ENCODE measurements at places on chromosomes 16 and 17.

- no peak for DNase-seq
Measured at GRCh38 chr17:75723171-75723930, 2.1 kb downstream of the ITGB4 start.

DNA sequence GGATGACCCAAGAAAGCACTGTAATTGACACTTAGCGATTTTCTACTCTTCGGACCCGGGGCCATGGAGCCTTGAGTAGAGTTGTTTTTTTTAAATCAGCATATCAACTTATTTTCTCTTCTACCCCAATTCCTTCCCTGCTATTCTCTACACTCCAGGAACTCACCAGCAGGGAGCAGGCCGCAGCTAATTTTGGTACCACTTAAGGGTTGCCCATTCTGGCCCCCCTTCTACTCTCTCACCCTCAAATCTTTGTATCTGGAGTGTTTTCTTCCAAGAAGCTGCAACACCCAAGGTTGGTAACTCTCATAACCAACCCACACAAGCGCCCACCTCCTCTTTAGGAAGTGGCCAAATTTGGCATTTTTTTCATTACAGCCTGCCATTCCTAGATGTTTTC is 5.5 kb upstream of the ERAL1 start:
- DNase-seq = no peak

DNA sequence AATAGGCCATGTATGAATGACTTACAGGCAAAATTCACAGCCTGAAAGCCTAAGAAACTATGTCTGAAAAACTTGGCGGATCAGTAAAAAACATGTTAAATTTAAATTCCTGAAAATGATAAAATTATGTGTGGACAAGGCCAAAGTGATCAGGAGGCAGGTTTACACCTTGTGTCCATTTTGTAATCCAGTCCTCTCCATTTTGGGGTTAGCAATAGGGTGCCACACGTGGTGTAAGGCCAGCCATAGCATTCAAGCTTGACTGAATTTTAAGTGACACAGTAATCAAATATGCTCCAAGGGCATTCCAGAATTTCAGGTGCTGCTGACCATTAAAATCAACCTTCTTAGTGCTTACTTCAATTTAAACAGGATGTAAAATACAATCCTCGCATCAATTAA is 2.7 kb downstream of the RNF43 start:
- no peak for DNase-seq

DNA sequence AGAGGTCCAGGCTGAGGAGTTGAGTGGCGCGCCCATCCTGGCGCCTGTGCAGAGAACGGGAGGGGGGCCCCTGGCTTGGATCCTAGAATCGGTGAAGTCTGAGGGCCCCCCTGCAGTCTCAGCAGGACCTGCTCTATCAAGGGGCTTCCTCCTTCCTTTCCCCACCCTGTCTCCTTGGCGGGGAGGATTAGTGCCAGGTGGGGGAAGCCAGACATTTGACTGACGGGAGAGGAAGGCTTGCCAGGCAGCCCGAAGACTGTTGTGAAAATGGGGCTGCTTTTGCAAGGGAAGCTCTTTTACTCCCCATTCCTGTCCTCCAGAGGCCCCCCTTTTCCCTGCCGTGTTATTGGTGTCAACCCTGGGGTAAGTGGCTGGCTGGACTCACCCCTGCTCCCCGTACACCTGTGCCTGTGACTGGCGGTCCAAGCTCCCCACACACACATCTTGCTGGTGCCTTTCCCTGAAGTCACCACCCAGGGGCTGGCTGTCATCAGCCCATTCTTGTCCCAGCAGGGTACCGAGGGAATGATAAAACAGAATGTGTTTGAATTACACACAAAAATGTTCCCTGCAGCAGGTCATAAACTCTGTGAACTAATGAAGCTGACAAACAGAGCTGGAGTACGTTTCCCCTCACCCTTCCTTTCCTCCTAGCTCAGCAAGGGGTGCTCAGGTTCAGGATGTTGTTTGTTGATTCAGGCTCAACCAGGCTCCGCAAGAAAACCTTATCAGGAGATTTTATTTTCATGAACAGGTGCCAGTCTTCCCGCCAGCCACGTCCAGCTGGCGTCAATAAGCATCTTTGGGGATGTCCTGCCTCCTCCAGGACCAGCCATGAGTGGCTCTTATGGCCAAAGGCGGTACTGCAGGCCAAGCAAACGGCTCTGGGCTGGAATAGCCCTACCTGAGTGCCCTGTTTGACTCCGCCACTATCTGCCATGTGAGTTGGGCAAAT is 4.4 kb upstream of the ARMC7 start:
- DNase-seq = no peak

DNA sequence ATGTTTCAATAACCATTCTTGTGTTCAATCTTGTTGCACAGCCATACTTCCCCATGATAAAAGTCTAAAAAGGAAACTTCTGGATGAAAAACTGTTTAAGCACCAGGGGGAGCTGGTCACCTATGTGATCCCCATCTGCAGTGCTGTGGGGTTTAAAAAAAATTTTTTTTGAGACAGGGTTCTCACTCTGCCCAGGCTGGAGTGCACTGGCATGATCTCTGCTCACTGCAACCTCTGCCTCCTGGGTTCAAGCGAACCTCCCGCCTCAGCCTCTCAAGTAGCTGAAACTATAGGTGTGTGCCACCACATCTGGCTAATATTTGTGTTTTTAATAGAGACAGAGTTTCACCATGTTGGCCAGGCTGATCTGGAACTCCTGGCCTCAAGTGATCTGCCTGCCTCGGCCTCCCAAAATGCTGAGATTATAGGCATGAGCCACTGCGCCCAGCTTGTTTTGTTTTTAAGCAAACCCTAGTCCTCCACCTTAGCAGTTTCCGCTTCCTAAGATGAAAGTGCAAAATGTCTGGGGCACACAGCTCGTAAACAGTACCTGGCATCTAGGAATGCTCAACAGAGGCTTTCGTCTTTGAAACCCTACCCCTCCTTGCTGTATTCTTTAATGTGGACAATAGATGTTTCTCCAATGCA is 25.4 kb downstream of the DNAJA2 start:
- DNase-seq = peak; percentile 18

DNA sequence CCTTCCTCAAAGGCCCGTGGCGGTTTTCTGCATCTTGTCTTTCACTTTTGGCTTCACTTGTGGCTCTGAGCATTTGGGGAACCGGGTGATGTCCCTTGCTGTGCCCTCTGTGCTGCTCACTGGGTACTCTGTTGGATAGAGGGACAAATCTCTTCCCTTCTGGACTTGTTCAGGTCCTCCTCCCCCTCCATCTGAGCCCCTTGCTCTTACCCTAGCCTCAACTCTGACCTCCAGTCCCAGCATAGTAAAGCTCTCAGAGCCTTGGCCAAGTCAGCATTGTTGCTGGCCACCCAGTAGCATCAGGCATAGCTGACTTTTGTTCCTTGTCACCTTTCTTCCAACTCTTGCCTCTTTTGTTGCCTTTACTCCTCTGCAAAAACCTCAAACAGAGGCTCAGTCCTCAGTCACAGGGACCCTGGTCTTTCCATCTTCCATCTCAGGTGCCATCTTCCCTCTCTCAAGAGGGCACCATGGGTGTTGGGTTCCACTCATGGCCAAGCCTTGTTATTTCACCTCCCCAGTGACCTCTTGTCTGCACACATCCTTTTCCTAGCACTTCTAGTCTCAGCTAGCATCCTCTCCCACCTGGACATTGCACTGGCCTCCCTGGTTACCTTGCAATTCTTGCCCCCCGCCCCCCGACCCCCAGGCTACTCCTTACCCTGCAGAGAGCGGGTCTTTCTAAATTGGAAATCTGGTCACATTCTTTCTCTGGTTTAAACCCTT is 393 bp upstream of the PSMB10 start:
- peak; percentile 66 for DNase-seq

DNA sequence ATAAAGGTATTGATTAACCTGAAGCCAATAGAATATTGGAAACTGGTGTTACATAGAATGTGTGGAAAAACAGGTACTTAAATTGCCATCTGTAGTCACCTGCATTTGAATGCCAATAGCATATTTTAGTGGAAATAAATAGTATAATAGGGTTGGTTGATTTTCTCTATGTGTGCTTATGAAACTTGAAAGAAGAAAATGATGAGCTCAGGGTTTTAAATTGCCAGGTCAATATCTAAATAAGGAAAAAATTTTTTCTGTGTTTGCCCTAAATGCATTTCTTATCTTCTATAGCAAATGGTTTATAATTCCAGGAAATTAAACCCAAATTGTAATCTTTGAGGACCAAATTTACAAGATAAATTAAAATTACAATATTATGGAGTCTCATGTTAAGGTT is 626.6 kb downstream of the CDH8 start:
- no peak for DNase-seq

Measured in stimulated activated CD4-positive, alpha-beta T cell treated with anti-CD3 and anti-CD28 coated beads, Interleukin-2, amount 100 ng/mL, for 48 hours (primary cell).